ENCODE measurements at places on chromosomes 7 and 10.

GRCh38 chr7:155181768-155182167 is 111.6 kb downstream of the HTR5A start:
- no peak for DNase-seq

DNA sequence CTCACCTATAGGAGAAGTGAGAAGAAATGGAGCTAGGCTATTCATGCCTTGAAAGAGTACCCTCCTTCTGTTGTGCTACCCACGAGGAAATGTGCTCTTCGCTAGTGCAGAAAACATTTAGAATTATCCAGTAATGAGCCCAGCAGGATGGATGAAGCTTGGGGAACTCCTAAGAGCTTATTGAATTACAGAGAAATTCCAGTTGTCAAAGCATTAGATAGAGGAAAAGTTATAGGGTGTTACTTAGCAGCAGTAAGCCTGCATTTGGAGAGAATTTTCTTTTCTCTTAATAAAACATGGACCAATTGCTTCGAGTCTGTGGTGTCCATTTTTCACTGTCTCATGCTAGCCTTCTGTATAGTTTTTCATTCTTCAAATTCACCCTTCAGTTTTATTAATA is 5.0 kb downstream of the R3HCC1L start:
- no peak for DNase-seq

GRCh38 chr10:106947643-106948042 is 216.9 kb downstream of the SORCS1 start:
- no peak for DNase-seq

GRCh38 chr7:137944168-137944567 is 57.7 kb downstream of the CREB3L2 start:
- no peak for DNase-seq

- DNase-seq = no peak
These were observed 630.6 kb downstream of the KCNMA1 start for GRCh38 chr10:77006836-77007511.
